Suppressor macrophage treated with lipopolysaccharide for 4 hours (primary cell): ENCODE measurements at places on chromosomes 5 and 9.

DNA sequence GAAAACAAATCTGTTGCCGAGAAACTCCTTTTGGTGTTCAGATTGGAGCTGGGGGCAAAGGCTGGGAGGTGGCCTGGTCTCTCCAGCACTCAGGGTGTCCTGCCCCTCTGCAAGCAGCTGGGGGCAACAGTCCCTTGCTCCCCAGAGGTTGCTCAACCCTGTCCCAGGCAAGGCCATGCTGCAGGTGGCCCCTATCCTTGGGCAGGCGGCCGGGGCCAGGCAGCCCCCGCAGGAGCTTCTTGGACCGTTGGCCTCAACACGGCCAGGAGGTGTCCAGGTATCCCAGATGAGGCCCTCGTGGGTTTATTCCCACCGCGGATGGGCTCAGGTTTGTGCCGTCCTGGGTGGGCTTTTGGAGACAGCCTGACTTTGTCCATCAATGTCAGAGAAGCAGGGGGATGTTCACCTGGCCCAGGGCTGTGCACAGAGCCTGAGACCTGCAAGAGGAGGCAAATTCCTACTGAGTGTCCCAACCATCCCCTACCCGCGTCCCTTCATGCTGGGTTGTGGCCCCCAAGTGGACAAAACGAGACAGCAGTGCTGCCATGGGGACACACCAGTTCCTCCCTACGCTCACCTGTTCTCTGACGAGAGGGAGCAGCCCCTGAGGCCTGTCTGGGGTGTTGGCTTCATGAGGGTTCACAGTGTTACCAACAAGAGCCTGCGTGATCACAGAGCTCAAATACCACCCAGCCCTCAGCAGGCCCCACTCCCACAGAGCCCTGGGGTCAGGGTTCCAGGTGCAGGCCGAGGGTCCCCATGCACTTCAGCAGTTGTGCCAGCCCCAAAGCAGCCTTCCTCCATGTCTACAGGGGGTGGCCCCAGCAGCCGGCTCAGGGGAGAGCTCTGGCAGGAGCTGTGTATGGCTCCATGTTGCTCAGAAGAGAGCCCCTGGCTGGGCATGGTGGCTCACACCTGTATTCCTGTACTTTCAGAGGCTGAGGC is 9.5 kb upstream of the CCDC187 start:
- no peak for DNase-seq

DNA sequence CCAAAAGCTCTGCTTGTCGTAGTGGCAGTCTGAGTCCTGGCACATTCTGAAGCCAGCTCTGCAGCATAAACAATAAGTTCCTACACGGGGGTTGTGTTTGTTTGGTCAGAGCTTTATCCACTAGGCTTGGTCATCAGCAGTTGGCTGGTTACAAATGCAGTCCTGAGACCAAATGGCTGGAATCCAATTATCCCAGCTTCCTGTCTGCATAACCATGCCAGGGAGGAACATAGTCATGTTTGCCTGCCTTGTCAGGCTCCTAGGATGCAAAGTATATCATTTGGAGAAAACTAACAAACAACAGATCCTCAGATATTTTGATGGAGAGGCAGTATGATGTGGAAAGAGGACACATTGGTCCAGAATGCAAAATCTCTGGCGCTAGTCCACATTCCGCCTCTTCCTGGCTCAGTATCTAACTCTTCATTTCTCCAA is 85.8 kb downstream of the FBXO38 start:
- no peak for DNase-seq

GRCh38 chr5:74198156-74198555 is 442.4 kb downstream of the ENC1 start:
- no peak for DNase-seq

DNA sequence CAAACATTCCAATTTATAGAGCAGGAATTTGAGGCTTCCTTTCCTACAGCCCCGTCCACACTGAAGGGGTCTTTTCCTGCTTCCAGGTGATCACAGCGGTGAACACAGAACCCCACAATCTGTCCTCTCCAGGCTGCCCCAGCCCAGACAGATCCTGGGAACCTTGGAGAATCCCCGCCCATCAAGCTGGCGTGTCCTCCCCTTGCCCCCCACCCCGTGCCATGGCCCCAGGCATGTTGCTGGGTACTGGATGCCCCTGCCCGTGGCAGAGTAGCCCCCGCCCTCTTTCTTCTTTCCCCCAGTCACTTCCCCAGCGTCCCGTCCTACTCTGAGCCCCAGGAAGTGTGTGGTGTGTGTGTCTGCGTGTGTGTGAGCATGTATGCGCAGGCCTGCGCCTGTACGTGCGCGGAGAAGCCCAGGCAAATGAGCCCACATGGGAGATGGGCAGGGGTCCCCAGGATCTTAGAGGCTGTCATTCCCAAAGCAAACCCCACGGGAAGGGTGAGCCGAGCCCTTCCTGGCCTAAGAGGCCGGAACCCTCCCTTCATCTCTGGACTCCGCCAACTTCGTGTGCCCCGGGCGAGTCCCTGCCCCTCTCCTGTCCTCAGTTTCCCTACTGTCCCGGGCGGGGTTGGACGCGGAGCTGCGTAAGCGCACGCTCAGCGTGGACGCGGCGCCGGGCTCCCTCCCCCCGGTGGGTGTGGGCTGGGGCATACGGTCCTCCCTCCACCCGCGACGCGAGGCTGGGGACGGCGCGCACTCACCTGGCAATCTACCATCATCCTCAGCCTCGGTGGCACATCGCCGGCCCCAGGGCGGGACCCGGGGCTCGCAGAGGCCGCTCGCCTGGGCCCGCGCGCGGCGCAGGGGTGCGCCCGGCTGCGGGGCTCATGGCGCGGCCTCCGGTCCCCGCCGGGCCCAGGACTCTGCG is 15.2 kb downstream of the GBGT1 start:
- DNase-seq: peak; percentile 57

- DNase-seq: no peak
Observed at GRCh38 chr9:35944841-35945240, 13.1 kb downstream of the OR2S2 start.

DNA sequence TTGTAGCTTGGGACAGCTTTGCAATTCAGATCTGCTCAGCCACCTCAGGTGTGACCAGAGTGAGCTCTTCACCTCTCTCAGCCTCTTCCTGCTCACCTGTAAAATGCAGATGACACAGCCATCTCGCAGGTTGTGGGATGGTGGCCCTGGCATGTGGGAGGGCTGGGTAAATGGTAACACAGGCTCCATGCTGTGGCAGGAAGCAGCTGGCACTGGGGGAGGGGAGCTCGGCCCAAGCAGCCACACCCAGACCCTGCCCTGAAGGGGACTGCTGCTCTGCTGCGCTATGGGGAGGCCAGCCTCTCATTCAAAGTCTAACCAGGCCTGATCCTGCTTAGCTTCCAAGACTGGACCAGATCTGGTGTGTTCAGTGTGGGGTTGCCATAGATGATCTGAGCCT is 24.1 kb downstream of the PHF2 start:
- DNase-seq: no peak

- DNase-seq: no peak
Observed at GRCh38 chr5:23648656-23649055, 141.2 kb downstream of the PRDM9 start.

GRCh38 chr5:155451106-155451505 is 437.6 kb downstream of the KIF4B start:
- DNase-seq: no peak

- no peak for DNase-seq
Observed at GRCh38 chr9:131688377-131688776, 51.5 kb downstream of the RAPGEF1 start.

DNA sequence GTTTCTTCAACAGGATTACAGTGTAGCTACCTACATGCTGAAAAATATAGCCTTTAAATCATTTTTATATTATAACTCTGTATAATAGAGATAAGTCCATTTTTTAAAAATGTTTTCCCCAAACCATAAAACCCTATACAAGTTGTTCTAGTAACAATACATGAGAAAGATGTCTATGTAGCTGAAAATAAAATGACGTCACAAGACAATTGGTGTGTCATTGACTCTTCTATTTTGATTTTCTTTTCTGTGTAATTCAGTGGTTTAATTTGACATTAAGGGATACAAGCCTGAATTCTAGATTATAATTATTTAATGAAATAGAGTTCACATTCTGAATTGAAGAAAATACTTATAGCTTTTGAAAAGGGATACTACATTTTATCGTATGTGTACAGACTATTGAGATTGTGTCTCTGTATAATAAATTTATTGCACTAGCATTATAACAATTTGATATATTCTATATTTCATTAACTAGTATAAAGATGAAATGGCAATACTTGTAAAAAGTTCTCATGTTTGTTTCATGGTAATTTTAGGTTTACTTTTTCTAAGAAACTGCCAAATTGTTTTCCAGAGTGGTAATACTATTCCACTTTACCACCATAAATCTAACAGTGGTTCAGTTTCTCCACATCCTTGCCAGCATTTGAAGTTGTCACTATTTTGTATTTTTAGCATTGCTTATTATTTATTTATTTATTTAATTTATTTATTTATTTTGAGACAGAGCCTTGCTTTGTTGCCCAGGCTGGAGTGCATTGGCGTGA is 18.7 kb downstream of the ANXA1 start:
- no peak for DNase-seq

DNA sequence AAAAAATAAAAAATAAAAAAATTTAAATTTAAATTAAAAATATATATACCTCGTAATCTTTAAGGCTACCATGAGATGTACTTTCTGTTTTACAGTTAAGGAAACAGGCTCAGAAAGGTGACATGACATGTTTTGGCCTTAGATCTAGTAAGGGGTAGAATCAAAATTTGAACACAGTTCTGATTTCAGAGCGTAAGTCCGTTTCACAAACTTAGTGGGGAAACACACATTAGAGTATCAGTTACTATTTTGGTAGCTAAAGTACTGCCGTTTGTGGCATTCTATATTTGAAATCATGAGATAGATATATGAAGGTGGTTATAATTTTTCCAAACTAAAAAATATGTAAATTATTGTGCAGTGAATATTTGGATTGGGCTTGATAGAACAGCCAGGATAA is 186.2 kb downstream of the DENND1A start:
- DNase-seq: no peak

DNA sequence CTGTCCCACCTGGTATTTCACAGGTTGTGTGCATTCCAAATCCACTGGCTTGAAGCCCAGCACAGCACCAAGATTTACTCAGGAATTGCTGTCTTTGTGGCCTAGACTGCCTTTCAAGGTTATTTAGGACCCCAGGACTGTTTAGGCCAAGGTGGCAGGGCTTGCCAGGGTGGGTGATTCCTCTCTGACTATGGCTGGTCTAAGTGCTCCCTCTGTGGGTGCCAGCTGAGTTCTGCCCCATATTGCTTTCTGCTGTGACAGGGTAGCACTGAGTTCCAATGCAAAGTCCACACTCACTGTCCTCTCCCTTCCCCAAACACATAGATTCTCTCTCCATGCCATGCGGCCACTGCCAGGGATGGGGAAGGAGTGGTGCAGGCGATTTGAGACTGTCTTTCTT is 318.2 kb downstream of the EFNA5 start:
- DNase-seq: no peak

- no peak for DNase-seq
Observed at GRCh38 chr5:166595274-166595951, 1696.0 kb upstream of the WWC1 start.

DNA sequence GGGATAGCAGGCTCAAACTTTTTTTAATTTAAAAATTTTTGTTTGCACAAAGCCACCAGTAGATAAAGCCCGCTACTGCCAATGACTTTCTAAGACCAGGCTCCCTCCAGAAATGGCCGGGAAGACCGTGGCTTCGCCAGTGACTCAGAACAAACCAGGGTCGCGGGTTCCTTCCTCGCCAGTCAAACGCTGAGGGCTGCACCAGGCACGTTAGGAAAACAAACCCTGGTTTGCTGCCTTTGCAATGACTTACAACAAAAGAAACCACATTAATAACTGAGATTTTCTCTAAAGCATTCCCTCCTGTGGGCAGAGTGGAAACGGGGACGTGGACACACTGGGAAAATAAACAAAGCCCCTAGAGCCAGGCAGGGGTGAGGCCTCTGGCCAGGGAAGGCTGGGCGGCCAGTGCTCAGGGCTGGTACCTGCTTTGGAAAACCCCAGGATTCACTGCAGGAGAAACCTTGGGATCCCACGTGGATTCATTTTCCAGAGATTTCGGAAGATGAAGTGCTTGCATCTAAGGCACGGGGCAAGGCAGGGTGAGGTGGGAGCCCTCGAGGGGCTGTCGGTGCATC is 3.8 kb downstream of the PRRX2 start:
- no peak for DNase-seq

- peak; percentile 3 for DNase-seq
Observed at GRCh38 chr9:16679327-16679821, 191.1 kb downstream of the BNC2 start.

DNA sequence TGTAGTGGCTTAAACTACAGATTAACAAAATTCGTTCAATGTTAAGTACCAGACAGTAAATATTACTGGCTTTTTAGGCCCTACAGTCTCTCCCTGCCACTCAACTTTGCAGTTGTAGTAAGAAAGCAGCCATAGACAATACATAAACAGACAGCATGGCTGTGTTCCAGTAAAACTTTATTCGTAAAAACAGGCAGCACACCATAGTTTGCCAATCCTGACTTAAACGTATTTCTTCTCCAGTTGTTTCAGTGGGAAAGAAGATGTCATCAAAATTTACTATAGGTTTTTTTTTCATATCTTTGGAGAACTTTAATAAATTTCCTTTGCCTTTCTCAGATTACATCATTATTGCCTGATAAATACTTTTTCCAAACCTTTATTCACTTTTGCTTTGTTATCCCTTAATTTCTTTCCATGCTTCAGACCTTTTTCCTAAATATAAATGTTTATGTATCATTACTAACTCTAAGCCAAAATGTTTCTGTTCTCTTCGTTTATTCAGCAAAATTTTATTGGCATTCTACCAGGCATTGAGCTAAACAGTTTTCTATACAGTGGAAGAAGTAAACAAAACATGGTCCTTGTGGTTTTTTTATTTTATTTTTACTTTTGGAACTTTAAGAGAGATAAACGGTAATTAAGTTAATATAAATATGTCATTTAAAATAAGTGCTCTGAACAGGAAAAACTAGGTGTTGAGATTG is 64.5 kb downstream of the SLF1 start:
- no peak for DNase-seq

GRCh38 chr5:66143473-66144073 is 527 bp upstream of the SREK1 start:
- no peak for DNase-seq

DNA sequence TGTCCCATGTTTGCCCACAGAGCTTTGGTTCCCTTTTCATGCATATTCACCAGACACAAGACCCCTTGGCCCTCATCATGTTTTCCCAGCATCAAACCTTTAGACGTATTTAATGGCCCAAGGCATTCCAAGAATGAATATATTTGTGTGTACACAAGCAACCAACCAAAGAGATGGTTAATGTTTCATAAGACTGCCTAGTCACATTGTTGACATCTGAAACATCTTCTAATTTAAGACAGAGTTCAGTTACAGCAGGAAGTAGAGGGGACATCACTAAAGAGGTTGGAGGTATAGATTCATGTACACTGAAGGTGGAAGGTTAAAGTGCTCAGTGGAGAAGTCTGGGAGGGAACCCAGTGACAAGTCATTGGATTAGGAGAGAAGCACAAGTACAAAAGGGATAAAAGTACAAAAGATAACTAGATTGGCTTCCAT is 49.1 kb downstream of the SUSD1 start:
- DNase-seq: no peak
